ENCODE measurements at places on chromosomes 5 and 9.
A peak's percentile ranks its signal among the peaks of the same experiment; 100 is the strongest.

DNA sequence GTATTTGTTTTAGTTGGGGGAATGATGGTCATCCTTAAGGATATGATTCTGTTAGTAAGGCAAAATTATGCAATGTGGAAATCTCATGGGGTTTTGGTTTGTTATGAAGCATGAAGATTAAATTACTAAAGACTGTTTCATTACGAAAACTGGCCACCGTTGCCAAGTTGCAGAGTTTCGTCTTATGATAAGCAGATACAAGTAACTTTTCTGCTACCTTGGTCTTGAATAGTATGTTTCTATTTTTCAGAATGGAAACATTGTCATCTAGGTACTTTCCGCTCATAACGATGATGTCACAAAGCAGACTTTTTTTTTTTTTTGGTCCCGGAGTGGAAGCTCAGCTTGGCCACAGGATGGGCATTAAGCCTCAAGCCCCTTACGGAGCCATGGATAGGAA, 4.2 kb downstream of the CCNI2 start:
- DNase-seq = peak; percentile 53

GRCh38 chr5:68344447-68345111, 129.0 kb downstream of the PIK3R1 start:
- peak; percentile 10 for DNase-seq

GRCh38 chr5:115820846-115821245, 4.4 kb upstream of the CDO1 start:
- DNase-seq = no peak

GRCh38 chr9:115668521-115668920, 485.1 kb upstream of the PAPPA start:
- no peak for DNase-seq

GRCh38 chr9:98132806-98133631, 14.0 kb upstream of the TRIM14 start:
- DNase-seq = no peak

DNA sequence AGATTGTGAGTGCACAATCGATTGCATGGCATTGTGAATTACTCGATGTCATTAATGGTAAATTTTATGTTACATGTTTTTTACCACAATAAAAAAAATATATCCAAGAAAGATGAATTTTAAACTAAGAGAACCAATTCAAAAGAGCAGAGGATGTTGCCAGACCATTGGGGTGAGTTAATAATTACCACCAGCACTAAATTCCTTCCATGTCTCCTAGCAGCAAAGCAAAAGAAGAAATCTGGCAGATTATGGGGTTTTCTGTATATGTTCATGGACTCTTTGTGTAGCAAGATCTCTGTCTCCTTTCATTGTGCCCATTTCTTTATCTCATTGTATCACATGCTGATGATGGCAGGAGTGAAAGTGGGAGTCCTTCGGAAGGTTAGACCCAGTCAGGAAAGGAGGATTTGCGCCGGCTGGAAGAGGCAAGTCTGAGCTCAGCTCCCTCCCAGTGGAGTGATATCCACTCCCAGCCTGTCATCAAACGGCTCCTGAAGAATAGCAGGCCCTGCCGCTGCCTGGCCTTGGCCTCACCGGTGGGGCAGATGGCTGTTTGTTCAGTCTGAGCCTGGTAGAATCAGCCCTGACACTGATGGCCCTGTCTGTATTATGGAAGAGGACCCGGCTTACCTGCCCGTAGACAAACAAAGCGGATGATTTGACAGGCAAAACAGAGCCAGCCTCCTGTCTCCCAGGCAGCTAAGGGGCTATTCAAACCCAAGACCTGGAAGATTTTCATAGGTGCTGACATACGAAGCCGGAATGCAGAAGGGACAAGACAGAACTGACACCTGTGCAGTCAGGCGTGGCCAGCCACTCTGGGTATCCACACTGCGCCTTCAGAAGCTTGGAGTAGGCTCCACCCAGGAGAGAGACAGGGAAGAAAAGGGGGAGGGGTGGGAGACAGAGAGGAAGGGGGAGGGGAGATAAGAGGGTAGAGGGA, 21.9 kb upstream of the FOXE1 start:
- no peak for DNase-seq
